ENCODE measurements at places on chromosomes 2 and 18. TPM values are rescaled to one million over a fixed set of nuclear protein-coding genes. Genes with fewer than 3 reads are reported as not detected.

MPP4 gene
- total RNA-seq = 0.24 TPM

ADAM23 gene
- total RNA-seq = 10.0 TPM

BZW1 gene
- 326 TPM for total RNA-seq

RGPD5 gene
- 4.8 TPM for total RNA-seq

CFAP221 gene
- 0.14 TPM for total RNA-seq

ALPP gene
- total RNA-seq = 18.1 TPM

MC5R gene
- total RNA-seq = 0.06 TPM

C2orf66 gene
- 0.08 TPM for total RNA-seq

CNTNAP5 gene
- total RNA-seq = not detected

DHRS9 gene
- total RNA-seq = 3.3 TPM

MRPL53 gene
- 145 TPM for total RNA-seq

EVX2 gene
- total RNA-seq = not detected

NPHP1 gene
- total RNA-seq = 6.8 TPM

MRPS5 gene
- 73.3 TPM for total RNA-seq

CAVIN2 gene
- 45.9 TPM for total RNA-seq

GULP1 gene
- 26.7 TPM for total RNA-seq

AAMP gene
- 132 TPM for total RNA-seq

ICOS gene
- total RNA-seq = not detected

PEX13 gene
- 14.0 TPM for total RNA-seq

VIT gene
- total RNA-seq = not detected
